Stimulated activated CD8-positive, alpha-beta memory T cell treated with anti-CD3 and anti-CD28 coated beads, Interleukin-4, amount 100 ng/mL, for 4 hours (primary cell): ENCODE measurements at places on chromosomes 5 and 9.

GRCh38 chr5:155418960-155419579 lies 405.5 kb downstream of the KIF4B start:
- no peak for DNase-seq

DNA sequence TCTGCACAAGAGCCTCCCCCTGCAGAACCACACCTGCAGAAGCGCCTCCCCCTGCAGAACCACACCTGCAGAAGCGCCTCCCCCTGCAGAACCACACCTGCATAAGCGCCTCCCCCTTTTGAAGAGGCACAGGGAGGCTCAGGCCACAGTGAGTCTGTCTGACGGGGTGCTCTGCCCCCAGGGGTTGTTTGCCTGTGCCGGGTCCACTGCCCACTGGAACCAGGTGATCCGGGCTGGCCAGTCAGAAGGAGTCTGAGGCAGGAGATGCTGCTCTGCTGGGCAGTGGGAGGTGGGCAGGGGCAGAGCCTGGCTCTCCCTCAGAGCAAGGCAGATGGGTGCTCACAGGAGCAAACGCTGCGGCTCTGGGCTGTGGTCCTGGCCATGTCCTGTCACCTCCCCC lies 60.8 kb upstream of the RNU6ATAC start:
- no peak for DNase-seq

GRCh38 chr5:146848133-146848532 lies 30.4 kb downstream of the PPP2R2B start:
- DNase-seq, result no peak

GRCh38 chr5:155871623-155872022 lies 455.3 kb upstream of the SGCD start:
- no peak for DNase-seq

GRCh38 chr9:137456061-137456863 lies 2.9 kb downstream of the NSMF start:
- no peak for DNase-seq

GRCh38 chr9:24051587-24051986 lies 225.5 kb upstream of the ELAVL2 start:
- DNase-seq, result no peak

DNA sequence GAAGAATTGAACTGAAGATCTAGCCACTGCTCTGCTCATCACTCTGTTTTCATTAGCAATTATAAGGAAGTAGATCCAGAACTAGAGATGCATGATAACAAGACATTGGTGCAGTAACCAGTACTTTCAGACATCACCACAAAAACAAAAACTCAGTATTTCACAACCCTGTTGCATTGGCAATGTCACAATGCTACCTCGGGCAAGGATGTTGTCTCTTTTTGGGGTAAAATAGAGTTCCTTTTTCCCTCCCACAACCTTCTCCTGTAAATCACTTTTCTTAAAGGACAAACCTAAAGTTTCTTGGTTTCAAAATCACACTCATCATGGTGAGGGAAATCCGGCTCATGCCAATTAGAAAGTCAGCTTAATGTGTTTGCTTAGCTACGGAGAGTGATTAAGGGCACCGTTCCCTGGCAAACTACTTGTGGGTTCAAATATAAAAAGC lies 420.1 kb upstream of the MEF2C start:
- DNase-seq, result no peak

DNA sequence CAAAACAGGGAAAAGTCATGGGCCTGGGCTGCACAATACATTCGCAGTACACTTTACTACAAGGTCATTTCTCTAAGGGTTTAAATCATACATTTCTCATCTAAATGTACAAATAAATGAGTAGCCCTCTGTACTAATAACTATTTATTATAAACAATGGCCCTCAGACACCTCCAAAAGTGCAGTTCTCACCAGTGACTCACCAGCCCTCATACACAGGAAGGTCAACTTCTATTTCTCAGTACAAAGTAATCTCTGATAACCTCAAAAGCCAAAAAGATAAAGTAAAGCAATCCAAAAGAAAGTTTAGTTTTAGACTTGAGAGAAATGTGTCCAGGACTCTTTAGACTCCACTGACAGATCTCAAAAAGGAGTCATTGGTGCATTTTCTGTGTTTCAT lies 1258.1 kb upstream of the CDH6 start:
- DNase-seq, result no peak

DNA sequence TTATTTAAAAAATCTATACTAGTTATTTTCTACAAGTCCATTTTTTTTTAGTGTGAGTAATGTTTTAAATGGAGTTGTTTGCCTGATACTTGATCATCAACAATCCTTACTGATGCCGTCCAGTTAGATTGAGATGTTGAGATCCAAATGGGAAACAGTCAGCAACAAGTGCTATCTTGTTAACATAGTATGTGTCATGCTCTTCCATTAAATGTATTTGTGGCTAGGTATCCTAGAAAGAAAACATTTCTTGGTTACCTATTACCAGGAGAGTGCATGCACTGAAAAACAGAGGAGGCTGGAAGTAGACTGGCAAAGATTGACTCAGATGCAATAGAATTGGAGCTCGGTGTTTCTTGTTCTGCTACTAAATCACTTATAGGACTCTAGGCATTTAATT lies 123.4 kb upstream of the MAN2A1 start:
- no peak for DNase-seq

DNA sequence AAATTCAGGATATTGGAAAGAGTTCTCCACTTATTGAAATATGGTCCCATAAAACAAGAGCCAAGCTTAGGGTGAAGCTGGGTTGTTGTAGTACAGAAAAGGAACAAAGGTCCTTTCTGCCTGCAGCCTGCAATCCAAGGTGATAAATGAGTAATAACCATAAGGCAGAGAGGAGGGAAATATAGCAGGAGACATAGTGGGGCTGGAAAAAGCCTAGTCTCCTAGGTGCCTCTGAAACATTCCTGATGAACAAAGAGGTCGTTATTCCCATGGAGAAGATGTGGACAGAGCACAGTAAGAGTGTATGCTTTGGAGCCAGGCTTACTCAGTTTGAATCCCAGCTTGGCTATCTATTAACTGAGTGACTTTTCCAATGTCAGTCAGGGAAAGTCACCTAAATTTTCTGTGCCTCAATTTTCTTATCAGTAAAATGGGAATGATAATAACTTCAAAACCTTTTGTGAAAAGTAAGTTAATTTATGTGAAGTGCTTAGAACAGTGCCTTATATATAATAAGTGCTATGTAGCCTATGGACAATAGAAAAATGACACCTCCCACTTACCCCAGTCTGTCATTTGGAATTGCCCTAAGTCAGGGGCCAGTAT lies 110.8 kb upstream of the GRIN3A start:
- no peak for DNase-seq

DNA sequence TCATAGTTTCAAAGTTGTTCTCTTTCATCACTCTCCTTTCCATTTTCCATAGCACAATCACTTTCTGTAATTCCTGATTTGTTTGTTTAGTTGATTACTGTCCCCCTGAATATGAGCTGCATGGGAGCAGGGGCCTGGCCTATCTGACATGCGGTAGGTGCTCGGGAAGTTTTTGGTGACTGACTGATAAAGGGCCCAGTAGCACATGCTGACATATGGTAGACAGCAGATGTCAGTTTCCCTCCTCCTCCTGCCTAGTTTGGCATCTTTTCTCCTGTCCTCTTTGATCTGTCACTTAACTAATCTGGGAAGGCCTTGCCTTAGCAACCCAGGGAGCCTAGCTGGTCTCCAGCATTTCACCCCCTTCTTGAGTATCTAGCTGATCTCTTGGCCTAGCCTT lies 14.4 kb downstream of the GALNT12 start:
- DNase-seq, result no peak

- DNase-seq, result no peak
These were observed 24.9 kb downstream of the FRMPD1 start for GRCh38 chr9:37675661-37676060.

DNA sequence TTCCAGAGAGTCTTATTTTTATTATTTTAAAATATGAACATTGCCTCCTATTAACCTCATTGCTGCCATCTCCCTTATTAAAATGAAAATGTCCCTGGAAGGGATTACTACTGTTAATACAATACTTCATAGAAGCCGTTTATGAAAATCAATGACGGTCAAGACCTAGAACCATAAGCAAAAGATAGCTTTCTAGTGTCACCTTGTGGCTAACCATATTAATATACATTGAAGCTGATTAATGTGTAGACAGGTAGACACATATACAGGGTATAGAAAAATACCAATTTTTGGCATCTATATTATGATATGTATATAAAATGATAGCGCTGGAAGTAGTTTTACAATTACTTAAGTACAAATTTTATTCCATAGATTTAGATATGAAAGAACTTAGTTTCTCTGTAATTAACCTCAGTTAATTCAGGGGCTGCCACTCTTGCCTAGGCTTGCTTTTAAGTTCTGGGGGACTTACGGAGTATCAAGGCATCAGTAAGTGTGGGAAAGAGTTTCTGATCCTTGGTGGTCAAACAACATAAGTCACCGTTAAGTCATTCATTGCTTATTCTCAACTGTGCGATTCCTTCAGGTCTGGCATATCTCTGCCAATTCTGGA lies 2.5 kb upstream of the YTHDC2 start:
- DNase-seq, result no peak

- DNase-seq, result no peak
These were observed 74.9 kb upstream of the NIPAL4 start for GRCh38 chr5:157384971-157385709.

GRCh38 chr5:1007681-1008450 lies 736 bp upstream of the NKD2 start:
- no peak for DNase-seq

GRCh38 chr9:122364783-122365150 lies 6.1 kb upstream of the PTGS1 start:
- DNase-seq, result no peak

DNA sequence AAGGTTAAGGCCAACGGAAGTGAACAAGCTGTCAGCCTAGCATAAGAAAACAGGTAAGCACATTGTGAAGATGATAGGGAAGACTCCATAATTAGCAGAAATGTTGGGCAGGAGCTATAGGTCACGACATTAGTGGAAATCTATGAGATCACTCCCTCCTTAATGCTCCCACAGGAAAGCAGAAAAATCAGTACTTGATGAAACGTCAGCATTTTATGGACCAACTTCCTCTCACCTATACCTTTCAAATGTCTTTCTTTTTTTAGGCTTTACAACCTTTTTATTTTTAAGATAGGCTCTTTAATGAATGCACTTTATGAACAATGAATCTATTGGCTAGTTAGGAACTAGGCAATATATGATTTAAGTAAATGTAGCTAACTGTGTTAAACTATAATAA lies 29.4 kb upstream of the HCN1 start:
- no peak for DNase-seq

GRCh38 chr9:94287877-94288513 lies 28.9 kb downstream of the ZNF169 start:
- no peak for DNase-seq

GRCh38 chr5:100794218-100794617 lies 108.9 kb downstream of the ST8SIA4 start:
- DNase-seq, result no peak

GRCh38 chr5:120614531-120615180 lies 150.6 kb downstream of the PRR16 start:
- DNase-seq, result no peak

- DNase-seq, result no peak
These were observed 3.0 kb downstream of the ARSI start for GRCh38 chr5:150299571-150300327.

GRCh38 chr9:122155796-122156195 lies 3.8 kb downstream of the NDUFA8 start:
- DNase-seq, result no peak

DNA sequence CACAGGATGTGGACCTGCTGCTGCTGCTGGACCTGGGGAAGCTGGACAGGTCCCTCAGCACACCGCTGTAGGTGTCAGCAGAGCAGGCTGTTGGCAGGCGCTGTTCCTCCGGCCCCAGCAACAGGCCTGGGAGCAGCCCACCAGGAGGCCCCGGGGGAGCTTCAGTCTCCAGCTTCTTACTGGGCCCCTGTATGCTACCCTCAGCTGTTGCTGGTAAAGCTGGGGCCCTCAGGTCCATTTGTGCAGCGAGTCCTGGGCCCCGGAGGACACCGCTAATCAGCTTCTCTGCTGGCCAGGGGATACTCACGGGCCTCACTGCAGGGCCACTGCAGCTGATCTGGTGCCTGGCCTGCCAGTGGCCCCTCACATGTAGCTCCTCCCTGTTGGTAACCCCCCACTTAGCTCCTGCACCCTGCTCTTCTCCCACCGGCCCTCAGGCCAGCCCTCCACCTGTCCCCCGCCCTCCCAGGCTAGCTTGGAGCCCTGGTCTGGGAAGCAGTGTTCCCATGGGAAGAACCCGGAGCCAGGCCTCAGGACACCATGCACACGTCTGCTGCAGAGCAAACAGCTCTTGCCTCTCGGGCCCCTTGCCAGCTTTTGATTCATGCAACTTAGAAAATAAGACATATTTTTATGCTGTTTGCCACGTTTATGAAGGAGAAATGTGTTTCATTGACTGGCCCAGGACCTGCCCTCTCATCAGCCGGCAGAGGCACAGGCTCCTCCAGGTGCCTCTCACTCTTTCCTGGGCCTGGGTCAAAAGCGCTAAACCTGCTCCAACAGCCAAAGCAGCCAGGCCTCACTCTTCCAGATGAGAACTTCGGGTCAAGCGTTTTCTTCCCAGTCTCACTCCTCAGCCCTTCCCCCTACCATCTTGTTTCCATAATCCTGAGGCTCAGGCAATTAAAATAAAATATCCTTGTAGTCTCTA lies 61.0 kb upstream of the ADAMTS2 start:
- DNase-seq, result no peak
